B cell (primary cell): ENCODE measurements at places on chromosomes 2 and 18.
A peak's percentile ranks its signal among the peaks of the same experiment; 100 is the strongest.

GRCh38 chr2:182349268-182349667 is 77.6 kb downstream of the PDE1A start:
- no peak for DNase-seq

DNA sequence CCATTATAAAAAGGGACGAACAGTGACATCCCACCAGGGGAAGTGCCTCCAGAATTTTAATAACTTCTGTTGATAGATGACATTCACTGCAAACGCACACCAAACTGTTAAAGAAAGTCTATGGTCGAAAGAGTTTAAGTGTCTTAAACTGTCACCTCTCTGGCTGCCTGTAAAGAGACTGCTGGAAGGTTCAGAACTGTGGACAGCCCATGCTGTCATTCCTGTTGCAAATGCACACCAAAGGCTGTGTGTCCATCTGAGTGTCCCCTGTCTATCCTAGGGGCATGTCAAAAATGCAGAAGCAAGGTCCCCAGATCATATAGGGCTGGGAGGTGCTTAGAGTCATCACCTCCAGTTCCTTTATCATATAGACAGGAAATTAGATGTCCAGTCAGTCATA is 171.8 kb downstream of the CYRIA start:
- no peak for DNase-seq

- DNase-seq = peak; percentile 20
Measured at GRCh38 chr2:60319031-60319547, 234.4 kb downstream of the BCL11A start.

- DNase-seq = no peak
Measured at GRCh38 chr2:237291138-237291792, 122.7 kb downstream of the COL6A3 start.

DNA sequence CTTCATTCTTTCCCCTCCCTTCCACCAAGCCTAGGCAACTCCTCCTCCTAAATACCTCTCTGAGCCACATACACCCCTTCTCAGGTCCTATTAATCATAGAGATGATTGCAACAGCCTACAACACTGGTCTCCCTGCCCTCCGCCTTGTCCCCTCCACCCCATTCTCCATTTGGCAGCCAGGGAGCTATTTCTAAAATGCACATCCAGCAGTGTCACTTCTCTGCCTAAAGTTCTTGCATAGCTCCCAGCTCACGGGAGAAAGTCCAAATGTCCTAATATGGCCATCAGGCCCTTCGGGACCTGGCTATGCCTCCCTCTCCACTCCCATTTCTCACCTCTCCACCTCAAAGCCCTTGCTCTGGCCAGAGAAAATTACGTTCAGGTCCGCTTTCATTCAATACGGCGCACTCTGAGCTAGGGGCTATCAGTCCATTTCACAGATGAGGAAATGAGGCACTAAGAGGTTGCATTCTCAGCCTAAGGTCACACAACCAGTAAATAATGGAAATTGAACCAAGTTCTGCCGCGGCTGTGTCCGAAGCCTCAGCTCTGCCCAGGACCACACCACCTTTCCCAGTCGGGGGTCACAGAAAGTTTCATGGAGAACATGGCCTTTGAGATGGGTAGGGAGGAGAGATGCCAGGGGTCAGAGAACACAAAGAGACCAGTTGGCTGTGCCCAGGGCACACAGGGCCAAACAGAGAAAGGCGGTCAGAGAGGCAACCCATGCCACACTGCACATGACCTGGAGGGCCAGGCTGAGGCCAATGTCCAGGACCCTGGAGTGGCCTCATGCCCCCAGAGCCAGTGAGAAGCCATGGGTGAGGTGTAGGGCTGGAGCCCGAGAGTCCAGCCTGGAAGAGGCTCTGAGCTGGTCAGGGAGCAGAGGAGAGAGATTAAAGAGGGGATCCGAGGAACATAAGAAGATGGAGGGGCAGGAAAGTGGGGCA is 72.8 kb downstream of the TNS1 start:
- DNase-seq = no peak

GRCh38 chr2:199870581-199870980 is 19.6 kb upstream of the FTCDNL1 start:
- no peak for DNase-seq

- DNase-seq = peak; percentile 83
Measured at GRCh38 chr2:168246483-168247340, 683 bp downstream of the STK39 start.

DNA sequence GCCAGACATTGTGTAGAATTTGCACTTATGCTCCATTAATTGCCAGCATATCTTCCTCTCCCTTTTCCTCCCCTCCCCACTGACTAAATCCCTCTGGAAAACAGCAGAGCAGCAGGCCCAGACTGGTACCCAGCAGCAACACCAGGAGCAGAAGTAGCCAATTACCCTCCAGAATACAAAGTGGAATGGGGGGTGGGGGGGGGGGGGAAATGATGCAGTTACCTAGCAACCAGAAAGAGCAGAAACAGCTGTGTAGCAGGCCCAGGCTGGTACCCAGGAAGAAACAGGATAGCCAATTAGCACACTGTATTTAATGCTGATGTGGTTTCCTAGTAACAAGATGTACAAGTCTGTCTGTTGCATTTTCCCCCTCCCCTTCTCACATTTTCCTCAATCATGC is 52.3 kb downstream of the KLF7 start:
- no peak for DNase-seq

DNA sequence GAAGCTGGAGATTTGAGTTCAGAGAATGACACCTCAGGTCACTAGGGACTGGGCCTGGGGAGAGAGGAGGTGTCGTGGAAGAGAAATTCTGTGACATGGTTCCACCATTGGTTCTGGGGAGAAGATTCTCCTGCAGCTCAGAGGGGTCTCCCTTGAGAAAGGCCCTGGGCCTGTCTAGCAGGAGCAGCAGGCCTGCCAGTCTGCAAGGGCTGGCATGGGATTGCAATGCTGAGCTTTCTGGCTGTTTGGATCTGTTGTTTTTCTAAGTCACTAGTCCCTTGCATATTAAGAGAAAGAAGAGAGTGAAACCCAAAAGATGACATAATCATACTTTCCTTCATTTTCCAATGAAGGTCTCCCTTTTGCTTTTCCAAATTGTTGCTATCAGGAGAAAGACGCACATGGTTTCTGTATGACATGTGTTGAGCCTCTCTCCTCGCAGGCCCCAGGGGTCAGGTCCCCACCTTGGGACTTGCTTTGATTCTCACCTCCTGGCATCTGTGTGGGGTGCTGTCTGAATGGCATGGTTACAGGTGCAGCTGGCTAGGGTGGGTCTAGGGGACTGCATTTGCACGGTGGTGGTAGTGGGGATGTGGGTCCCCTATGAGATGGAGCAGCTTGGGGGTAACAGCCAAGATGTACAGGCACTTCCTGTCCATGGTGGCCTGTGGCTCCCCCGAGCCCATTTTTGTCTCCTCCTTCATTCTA is 117.8 kb downstream of the GLI2 start:
- DNase-seq = no peak

- DNase-seq = no peak
Measured at GRCh38 chr2:18525236-18525635, 35.2 kb downstream of the RDH14 start.

- no peak for DNase-seq
Measured at GRCh38 chr2:11092701-11093335, 62.4 kb upstream of the SLC66A3 start.

- peak; percentile 70 for DNase-seq
Measured at GRCh38 chr2:119702918-119703401, 24.0 kb downstream of the TMEM177 start.

GRCh38 chr2:47208852-47209606 is 53.9 kb upstream of the STPG4 start:
- DNase-seq = no peak

DNA sequence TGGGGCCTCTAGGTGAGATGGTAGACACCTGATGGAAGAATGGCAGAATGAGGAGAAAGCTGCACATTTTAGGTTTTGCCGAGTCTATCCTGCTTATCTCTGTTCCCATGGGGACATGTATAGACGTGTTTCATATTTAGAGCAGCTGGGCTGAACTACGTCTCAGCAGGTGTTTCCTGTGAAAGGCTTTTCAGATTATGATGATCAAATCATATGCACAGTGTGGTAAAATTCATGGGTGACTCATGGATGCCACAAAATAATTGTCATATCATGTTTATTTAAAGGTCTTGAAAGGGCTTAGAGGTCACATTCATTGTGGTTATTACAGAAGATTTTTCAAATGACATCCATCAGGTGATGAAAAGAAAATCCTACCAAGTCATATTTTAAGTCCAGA is 90.5 kb downstream of the ICOS start:
- DNase-seq = no peak

DNA sequence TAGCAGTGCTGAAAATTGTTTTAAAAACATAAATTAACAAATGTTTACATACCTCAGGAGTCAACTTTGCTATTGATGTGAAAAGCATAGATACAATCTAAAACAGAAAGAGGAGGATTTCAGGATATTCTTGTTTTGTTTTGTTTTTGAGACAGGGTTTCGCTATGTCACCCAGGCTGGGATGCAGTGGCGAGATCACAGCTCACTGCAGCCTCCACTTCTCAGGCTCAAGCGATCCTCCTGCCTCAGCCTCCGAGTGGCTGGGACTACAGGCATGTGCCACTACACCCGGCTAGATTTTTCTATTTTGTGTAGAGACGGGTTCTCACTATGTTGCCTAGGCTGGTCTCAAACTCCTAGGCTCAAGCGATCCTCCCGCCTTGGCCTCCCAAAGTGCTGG is 60.6 kb downstream of the C2orf74 start:
- DNase-seq = no peak

DNA sequence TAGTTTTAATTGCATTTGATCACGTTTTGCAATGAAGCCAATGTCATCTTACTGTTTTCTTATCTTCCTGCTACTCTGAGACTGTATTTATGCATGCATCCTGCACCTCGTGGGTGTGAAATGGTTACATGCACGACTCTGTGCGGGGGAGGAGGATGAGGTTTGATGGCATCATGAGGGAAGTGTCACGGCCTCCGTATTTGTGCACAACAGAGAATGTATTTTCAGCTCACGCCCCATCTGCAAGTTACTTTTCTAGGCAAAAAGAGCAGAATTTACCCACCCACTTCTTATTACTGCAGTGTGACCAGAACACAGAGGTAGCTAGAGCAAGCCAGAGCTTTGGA is 145.1 kb downstream of the TDRD15 start:
- DNase-seq = no peak

GRCh38 chr2:125070726-125071505 is 1045.8 kb downstream of the CNTNAP5 start:
- no peak for DNase-seq

DNA sequence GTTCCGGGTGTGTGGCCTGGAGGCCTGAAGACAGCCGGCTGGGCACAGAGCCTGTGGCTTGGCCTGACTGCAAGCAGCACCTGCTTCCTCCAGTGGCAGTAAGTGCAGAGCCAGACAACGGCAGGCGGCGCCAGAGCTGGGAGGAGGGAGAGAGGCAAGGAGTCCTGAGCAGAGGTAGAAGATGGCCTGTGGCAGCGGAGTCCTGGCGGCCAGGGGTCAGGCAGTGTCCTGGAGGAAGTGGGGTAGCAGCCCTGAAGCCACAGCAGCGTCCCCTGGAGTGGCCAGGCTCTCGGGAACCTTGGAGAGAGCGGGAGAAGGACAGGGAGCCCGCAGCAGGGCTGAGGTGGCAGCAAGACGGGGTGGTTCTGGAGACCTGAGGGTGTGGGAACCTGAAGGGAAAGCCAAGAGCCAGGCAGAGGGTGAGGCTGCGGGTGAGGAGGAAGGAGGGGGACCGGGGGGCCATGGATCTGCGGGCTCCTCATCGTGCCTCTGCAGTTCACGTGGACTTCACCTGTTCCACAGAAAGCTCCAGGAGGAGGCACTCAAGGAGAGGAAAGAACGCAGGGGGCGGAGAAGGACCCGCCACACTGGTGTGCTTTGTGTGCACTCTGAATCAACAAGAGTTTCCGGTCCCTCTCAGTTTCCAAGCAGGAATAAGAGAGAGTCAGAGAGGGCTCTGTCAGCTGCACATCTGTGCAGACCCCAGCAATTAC is 85.9 kb downstream of the USP40 start:
- no peak for DNase-seq

- no peak for DNase-seq
Measured at GRCh38 chr2:41283079-41283775, 764.6 kb upstream of the PKDCC start.

DNA sequence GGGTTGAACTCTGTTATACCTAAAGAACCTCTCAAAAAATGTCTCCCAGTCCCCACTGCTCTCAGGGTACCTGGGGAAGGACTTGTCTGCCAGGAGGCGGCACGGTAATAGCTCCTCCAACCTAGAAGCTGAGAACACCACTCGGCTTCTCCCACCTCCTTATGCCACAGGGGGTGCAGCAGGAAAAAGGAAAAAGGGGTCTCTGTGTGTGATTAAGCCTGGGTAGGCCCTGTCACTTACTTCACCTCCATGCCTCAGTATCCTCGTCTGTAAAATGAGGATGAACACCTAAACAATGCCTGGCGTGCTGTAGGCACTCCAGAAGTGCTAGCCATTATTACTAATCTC is 76.6 kb downstream of the EMX1 start:
- no peak for DNase-seq

DNA sequence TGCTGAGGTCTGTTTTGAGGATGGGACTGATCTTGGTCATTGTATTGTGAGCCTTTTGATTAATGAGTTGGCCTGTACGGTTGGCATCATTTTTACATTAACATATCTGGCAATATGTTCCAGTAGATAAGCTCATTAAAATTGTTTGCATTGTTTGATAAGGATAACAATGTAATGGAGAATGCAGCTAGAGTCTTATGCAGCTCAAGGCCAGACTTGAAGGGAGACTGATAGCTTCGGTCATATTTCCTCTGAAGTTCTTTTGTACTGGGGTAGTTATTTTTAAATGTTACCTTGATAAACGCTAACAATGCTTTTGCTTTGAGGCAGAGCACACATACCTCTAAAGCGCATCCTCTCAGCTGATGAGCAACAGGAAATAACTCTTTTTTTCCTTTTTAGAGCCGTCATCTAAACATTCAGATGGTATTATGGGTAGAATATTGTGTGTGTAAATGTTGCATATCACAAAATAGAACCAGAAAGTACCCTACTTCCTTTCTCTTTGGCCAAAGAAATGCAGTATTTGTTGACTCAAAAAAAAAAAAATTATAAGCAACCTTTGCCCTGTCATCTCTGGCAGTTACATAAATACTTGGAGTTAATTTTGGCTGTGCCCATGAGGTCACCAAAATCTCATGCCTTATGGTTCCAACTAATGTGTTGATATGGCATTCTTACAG is 1.3 kb downstream of the MAPRE2 start:
- DNase-seq = peak; percentile 69

DNA sequence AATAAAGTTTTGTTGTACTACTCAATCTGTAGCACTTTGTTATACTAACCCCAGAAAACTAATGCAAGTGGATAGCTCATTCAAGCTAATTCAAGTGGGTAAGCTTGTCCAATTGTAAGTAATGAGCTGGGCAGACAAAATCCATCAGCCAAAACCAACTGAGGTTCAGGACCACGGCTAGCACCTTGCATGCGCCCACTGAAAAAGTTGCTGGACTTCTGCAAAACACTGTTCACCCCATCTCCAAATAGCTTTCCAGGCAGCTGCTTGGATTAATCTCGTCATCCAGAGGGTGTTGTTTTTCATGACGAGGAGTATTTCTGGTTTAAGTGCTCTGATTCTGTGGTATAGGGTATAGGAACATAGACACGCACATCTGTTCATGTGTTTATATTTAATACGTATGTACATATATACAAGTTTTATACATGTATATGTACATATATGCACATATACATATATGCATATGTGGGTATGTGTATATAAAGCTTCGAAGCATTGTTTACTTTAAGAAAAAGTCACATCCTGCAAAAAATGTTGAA is 307.5 kb downstream of the GALR1 start:
- no peak for DNase-seq

- DNase-seq = no peak
Measured at GRCh38 chr2:107801498-107801897, 25.2 kb upstream of the RGPD4 start.

GRCh38 chr18:28124131-28125029 is 52.5 kb downstream of the CDH2 start:
- no peak for DNase-seq

- DNase-seq = no peak
Measured at GRCh38 chr2:233219848-233220247, 31.6 kb upstream of the ATG16L1 start.
